ENCODE measurements at places on chromosomes 13 and 19. TPM values are rescaled to one million over a fixed set of nuclear protein-coding genes. Genes with fewer than 3 reads are reported as not detected.

DNA sequence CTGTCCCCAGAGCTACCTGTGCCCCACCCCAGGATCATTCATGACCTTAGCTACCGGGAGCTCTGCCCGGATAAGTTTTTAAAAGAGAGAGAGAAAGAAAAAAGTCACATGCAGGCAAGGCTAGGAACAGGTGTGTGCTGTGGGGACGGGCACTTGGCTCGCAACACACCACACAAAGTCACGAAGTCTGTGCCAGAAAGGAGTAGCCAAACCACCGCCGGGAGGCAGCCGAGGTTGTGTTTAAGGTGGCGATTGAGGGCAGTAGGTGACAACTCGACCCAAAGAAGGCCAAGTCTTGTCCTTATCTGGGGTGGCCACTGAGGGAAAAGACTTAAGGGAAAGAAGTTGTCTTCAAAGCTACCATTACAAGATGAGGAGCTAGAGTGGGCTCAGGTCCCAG is 4.6 kb upstream of the TSHZ3 start:
- DNase-seq = no peak

- DNase-seq = no peak
Measured at GRCh38 chr19:6236310-6237291, 43.2 kb downstream of the MLLT1 start.

DNA sequence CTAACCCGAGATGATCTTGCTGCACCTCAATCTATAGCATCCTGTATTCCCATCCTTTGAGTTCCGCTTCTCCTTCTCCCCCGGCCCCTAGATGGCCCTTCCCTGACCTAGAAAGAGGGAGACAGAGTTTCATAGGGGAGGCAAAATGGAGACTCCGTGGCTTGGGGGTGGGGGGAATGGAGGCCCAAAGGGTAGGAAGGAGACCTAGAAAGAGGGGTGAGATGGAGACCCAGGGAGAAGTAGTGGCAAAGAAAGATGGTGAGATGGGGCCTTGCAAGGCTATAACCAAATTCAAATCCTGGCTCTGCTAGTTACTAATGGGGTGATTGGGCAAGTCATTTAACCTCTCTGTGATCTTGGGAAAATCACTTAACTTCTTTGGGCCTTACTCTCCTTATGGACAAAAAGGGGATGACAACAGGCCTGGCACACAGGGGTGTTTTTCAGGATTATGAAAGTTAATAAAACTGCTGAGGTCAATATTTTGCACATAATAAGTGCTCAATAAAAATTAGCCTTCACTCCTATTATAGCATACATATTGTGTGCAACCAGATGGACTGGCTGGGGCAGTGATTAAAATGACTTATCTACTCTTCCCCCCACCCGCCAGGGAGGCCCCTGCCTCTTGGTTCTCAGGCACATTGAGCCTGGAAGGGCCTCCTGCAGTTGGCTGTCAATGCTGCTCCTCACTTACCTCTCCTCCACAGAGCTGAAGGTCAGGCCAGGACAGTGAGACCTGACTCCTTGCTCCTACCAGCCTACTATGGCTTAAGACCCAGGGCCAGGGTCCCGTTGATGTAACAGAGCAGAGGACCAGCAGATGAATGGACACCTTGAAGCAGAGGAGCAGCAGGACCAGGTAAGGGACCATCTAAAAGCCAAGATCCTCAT is 633 bp downstream of the SPHK2 start:
- no peak for DNase-seq

DNA sequence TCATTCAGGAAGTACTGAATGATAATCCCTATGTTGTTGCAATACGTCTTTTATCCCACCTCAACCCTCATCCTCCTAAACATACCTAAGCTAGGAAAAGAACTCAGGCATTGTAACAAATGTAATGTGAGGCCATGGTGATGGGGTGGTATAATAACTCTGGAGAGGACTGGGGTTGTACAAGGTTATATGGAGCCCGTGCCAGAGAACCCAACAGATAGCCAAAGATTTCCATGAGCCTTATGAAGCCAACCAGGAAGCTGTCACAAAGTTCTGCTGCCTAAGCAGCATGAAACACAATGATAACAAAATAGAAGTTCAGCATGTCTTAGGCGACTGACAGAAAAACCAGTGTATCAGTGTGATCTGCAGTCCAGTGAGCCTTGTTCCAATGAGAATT is 394.1 kb upstream of the NBEA start:
- DNase-seq = no peak

GRCh38 chr13:106494936-106495335 is 40.5 kb downstream of the EFNB2 start:
- no peak for DNase-seq

DNA sequence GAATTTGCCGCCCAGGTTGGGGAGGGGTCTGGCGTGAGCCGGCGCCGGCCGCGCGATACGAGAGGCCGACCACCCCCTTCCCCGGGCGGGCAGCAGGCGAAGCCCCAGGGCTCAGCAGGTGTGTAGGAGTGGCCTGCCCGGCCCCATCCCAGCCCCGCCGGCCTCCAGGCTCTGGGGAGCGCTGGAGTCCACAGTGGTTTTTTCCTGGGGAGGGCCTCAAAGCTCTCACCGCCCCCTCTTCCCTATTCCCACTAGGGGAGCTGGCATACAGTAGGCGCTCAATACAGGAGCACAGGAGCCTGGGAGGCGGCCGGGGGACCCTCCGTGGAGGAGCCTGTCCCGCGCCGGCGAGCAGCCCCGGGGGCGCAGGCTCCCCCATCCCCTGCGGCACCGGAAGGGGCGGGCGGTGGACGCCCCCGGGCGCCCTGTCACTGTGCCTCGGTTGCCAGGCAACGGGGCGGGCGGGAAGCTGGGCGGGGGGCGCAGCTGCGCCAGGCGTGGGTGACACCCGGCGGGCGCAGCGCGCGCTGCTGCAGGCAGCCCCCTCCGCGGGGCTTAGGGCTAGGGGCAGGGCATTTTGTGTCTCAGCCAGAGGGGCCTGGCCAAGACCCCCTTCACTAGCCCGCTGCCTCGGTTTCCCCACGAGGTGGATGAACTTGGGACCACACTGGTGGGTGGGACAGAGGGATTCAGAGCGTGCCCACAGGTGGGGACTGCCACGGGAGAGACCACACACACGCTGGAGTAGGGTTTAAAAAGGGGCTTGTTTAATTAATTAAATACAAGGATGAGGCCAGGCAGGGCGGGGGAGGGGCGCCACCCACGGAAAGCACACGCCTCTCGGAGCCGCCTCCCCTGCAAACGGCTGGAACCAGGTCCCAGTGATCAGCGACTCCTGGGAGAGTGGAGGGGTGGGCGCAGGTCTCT is 3.6 kb upstream of the REXO1 start:
- DNase-seq = peak; percentile 85

- no peak for DNase-seq
Measured at GRCh38 chr13:23392925-23393645, 40.4 kb downstream of the SACS start.

DNA sequence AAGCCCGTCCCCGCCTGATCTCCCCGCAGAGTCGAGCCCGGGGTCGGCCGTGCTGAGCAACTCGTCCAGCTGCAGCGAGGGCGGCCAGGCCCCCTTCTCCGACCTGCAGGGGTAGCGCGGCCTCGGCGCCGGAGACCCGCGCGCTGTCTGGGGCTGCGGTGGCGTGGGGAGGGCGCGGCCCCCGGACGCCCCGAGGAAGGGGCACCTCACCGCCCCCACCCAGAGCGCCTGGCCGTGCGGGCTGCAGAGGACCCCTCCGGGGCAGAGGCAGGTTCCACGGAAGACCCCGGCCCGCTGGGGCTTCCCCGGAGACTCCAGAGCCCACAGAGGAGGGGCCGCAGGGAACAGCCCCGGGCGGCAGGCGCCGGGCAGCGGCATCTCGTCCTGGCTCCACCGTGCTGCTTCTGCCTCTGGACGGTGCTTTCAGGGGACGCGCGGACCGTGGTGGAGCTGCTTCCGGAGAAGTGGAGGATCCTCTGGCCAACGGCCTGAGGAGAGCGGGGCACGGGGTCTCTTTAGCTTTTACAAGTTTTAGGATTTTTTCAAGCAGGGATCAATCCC is 8.8 kb upstream of the F7 start:
- no peak for DNase-seq

DNA sequence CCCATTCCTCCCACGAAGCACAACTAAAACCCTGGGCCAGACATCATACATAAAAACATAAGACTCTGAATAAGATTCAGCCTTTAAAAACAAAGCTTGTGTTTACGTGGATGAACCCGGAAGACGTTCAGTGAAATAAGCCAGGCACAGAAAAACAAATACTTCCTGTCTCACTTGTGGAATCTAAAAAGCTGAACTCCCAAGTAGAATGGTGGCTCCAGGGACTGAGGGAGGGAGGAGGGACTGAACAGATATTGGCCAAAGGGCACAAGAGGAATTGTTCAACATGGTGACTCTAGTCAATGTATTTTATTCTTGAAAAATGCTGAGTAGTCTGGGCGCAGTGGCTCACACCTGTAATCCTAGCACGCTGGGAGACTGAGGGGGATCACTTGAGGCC is 35.7 kb upstream of the TPM4 start:
- no peak for DNase-seq

DNA sequence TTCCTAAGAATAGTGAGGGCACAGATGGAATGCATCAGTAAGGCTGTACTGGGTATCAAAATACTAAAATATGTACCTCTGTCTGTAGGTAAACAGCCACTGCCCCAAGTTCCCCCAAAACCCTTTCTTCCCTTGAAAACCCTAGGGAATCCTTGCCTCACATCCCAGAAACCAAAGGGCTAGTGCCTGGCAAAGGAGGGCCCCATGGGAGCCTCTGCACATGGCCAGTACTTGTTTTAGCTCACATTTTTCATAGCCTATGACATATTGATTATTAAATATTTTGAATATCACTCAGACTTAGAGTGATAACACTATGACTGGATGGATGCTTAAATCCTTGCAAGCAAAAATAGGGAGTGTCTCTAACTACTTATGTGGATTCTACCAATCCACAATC is 237.1 kb downstream of the LHFPL6 start:
- no peak for DNase-seq

DNA sequence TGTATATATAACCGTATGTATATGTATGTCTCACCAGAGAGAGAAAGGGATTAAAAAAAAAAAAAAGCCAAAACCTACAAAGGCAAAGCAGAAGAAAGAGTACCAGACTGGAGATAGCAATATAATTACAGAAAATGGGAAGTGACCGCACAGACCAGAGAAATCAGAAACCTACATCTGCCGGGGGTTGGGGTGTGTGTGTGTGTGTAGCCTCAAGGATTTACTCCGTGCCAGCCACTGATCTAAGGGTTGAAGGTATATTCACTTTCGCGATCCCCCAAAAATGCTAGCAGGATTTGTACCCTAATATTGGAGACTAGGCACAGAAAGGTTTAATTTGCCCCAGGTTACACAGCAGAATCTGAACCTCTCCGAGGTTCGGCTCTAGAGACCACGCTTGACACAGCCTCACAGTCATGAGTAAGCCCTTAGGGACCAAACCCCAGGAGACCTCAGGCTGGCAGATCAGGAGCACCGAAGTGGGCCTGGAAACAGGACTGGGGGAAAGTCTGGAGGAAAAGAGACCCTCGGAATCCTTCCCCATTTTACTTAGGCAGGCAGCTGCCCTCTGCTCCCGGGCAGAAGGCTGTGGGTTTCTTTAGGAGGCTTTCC is 14.8 kb downstream of the ARL11 start:
- DNase-seq = no peak

GRCh38 chr13:31011193-31011860 is 78.9 kb downstream of the TEX26 start:
- no peak for DNase-seq

GRCh38 chr13:98664924-98665637 is 87.4 kb downstream of the SLC15A1 start:
- no peak for DNase-seq

DNA sequence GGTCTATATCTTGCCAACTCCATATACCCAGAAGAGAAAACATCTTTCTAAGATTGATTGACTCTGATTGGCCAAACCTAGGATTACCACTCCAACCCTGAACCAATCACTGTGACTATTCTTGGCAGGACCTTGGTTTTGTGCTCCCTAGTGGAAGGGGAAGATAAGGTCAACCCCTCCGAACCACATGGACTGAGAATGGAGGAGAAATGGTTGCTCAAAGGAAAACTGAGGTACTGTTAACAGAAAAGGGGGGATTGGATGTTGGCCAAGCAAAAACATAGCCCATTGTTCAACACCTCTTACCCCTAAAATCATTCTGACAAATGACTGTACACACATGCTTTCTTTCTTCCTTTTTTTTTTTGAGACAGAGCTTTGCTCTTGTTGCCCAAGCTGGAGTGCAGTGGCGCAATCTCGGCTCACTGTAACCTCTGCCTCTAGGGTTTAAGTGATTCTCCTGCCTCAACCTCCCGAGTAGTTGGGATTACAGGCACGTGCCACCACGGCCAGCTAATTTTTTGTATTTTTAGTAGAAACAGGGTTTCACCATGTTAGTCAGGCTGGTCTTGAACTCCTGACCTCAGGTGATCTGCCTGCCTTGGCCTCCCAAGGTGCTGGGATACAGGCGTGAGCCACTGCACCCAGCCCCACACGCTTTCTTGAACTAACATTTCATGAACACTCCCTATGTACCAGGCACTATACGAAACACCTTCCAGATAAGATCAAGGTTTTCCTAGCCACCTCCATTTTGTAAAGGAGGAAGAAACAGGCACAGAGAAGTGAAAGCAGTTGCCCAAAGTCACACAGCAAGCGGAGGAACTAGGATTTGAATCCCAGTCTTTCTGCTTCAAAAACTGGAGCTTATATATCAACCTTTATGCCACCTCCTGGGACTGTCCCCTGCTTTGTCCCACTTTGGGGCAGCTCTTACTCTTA is 6.5 kb downstream of the MEIOSIN start:
- no peak for DNase-seq

DNA sequence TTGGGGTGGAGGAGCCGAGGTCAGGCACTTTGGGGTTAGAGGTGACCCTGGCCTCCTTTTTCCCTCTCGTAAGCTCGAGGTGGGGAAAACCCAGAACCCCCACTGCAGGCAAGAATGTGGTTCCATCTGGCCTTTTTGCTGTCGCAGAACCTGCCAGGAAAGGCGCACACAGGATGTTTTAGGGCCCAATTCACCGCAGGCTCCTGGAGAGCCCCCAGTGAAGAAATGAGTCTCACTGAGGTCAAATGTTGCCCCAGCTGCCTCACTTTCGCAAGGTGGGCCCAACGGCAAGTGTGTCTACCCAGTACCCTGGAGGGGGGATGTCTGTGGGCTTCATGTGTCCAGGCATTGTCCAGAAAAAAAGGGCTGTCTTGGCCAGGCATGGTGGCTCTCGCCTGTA is 61.8 kb downstream of the PEX11G start:
- no peak for DNase-seq

- DNase-seq = no peak
Measured at GRCh38 chr13:42571895-42572294, 2.1 kb upstream of the TNFSF11 start.

- DNase-seq = peak; percentile 90
Measured at GRCh38 chr19:19627621-19628500, at the start of gene LPAR2. LPAR2 (minus strand) TSS chr19:19628220; CDS start chr19:19627275, 945 bp downstream.

The SLC25A23 gene
- total RNA-seq = 19.0 TPM

The RPS19 gene
- 3,513 TPM for total RNA-seq

The CEACAM4 gene
- not detected for total RNA-seq

The TPTE2 gene
- not detected for total RNA-seq

The MIA gene
- total RNA-seq = 2.2 TPM

The NEK5 gene
- total RNA-seq = not detected

All from naive thymus-derived CD8-positive, alpha-beta T cell (primary cell).